ENCODE measurements at places on chromosomes 2 and 18.

DNA sequence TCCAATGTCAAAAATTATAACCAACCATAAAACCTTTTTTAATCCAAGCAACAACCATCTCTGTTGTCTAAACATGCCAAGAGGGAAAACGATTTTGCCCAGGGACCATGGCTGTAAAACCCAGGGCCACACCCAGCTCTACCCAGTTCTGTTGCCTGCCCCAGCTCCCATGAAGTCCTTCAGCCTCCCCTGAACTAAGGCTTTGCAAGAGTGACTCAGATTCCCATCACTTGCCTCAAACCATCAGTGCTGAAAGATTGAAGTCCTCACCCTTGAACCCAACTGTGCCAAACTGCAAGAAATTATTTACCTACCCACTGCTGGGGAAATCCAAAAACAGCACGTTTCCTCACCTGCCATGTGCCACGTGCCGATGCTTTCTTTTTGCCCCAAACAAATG lies 102.5 kb downstream of the TFCP2L1 start:
- DNase-seq, result no peak

GRCh38 chr2:205860181-205860580 lies 177.9 kb downstream of the NRP2 start:
- DNase-seq, result no peak

DNA sequence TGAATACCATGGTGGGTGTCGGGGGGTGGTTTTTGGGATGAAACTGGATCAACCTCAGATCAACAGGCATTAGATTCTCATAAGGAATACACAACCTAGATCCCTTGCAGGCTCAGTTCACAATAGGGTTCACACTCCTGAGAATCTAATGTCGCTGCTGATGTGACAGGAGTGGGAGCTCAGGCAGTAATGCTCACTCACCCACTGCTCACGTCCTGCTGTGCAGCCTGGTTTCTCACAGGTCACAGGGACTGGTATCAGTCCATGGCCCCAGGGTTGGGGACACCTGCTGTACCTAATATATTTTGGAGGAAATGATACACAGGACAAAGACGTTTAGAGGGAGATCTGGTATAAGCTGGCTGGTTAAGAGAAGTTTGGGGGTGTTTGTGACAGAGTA lies 338.8 kb downstream of the PLCL1 start:
- no peak for DNase-seq

GRCh38 chr2:136844546-136844945 lies 79.2 kb downstream of the THSD7B start:
- DNase-seq, result no peak

Measured in B cell (primary cell).